Head of caudate nucleus (tissue), 42 donors: ENCODE measurements at places on chromosomes 16 and 17.

GRCh38 chr17:7478276-7479212, 887 bp downstream of the ZBTB4 start:
- DNase-seq = peak; percentile 77

DNA sequence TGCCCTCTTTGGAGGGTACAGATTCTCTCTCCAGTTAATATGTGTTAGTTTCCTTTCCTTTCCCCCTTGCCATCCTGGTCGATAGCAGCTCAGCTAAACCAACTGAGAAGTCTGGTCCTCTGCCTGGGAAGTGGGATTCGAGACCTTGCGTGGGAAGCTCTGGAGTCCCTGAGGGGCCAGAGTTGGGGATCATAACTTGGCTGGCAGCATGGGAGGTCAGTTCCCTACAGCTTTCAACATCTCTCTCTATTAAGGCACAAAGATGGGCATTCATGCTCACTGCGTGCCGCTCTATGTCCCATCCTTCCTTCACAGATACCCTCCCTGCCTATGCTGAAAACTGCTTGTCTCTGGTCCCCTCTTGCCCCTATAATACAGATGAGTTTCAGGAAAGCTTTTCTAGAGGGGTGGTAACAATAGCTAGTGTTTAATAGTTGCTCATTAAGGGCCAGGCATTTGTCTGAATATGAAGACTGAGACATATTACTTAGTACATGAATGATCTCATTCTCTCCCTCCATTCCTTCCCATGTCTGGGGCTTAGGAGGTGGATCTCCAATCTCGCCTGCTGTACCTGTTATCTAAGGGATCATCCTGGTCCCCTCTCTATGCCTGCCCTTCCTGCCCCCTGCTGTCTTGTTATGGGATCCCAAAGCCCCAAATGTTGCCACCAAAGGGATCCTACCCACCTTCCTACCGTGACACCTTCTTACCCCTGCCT, 10.8 kb downstream of the THRA start:
- DNase-seq = no peak

GRCh38 chr17:76385892-76386786, 1.7 kb downstream of the SPHK1 start:
- peak; percentile 67 for DNase-seq

- DNase-seq = no peak
Observed at GRCh38 chr16:4979164-4979563, 21.0 kb downstream of the SEC14L5 start.

DNA sequence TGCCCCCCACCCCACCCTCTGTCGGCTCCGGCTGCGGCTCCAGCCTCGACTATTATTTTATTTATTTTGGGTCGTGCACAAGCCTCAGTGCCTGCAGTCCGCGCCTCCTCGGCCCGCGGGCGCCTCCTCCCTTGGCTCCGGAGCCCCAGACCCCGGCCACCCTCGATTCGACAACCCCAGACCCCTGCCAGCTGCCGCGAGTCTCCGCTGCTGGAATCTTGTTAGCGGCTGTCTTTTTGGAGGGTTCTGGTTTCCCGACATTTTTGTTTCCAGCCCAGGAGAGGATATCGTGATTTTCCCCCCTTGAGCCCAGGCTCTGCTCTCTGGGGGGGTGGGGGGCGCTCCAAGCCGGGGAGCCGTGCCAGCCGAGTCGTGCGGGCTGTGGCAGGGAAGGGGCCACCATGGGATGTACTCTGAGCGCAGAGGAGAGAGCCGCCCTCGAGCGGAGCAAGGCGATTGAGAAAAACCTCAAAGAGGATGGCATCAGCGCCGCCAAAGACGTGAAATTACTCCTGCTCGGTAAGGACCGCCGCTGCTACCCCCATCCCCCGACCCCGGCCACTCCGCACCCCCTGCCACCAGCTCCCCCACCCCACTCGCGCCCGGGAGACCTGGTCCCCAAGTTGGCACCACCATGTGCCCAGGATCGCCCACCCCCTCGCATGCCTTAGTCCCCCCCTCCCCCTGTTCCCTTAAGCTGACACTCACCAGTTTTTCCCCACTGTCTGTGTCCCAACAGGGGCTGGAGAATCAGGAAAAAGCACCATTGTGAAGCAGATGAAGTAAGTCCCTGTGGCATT, 746 bp downstream of the GNAO1 start:
- DNase-seq = no peak

- DNase-seq = no peak
Observed at GRCh38 chr17:48995304-48995973, 1.7 kb upstream of the IGF2BP1 start.

DNA sequence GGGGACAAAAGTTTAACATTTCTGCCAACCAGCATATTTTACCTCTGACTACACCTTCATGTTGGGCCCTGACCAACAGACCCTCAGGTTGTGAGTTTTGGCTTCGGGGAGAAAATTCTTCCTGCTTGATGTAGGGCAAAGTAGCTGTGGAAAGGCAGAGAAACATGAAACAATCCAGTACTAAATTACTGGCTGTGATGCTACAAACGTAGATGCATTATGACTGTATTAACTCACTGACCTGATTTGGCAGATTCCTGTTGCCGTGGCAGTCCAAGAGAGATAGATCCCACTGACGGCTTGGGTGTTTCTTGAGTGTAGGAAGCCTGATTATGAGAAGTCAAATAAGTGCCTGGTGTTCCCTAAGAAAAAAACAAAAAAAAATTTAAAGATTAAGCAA, 80.7 kb downstream of the TTC19 start:
- DNase-seq = no peak

DNA sequence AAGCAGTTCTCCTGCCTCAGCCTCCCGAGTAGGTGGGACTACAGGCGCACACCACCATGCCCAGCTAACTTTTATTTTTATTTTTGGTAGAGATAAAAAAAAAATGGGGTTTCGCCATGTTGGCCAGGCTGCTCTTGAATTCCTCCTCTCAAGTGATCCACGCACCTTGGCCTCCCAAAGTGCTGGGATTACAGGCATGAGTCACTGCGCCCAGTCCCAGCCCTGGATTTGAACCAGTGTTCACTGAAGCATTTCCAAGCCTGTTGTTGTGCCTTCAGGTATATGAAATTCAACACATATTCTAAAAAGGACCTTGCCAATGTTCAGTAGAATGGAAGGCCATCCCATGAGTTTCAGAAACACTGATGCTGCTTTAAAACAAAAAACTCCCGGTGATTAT, 165.3 kb downstream of the SLC39A11 start:
- DNase-seq = no peak

DNA sequence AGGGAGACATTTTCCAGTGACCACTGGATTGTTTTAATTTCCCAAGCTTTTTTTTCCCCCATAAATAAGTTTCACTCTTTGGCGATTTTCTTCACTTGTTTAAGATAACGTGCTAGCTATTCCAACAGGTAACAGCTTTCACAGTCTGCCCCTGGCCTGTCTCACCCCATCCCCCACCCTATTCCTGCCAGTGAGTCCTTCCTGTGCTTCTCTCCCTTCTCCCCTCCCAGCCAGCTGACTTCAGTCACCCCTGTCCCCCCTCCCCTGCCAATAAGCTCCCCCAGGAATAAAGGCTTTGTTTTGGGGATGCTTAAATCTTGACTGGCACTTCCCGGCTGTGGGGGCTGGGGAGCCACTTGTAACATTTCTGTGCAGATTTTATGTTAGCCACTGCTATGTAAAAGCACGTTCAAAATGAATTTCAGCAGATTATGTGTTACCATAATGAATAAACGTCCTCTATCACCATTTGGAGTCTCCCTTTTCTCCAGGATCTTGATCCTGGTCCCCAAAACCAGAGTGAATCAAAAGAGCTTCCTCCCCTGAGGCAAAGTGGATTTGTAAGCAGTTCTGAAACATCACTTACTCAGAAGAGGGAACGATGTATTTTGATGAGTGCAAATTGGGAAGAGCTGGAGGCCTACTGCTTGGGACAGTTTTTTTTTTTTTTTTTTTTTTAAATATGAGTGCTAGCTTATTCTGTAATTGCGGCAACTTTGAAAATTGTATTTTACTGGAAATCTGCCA, 58.2 kb downstream of the IGF2BP1 start:
- DNase-seq = no peak

GRCh38 chr16:84950906-84951305, 60.4 kb downstream of the ZDHHC7 start:
- DNase-seq = no peak

DNA sequence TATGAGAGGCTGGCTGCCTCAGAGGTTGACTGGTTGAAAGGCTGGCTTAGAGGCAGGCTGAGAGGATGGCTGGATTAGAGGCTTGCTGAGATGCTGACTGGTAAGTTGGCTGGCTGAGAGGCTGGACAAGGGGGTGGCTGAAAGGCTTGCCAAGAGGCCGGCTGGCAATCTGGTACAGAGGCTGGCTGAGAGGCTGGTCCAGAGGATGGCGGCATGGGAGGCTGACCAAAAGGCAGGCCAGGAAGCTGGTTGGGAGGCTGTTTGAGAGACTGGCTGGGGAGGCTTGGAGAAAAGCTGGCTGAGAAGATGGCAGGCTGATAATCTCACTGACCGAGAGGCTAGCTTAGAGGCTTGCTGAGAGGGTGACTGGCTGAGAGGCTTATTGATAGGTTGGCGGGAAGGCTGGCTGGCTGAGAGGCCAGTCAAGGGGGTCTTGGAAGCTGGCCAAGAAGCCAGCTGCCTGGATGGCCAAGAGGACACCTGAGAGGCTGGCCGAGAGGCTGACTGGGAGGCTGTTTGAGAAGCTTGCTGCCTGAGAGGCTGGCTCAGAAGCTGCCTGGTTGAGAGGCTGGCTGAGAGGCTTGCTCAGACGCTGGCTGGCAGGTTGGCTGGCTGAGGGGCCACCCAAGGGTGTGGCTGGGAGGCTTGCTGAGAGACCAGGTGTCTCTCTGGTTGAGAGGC, 34.2 kb upstream of the ACSM2B start:
- DNase-seq = no peak

DNA sequence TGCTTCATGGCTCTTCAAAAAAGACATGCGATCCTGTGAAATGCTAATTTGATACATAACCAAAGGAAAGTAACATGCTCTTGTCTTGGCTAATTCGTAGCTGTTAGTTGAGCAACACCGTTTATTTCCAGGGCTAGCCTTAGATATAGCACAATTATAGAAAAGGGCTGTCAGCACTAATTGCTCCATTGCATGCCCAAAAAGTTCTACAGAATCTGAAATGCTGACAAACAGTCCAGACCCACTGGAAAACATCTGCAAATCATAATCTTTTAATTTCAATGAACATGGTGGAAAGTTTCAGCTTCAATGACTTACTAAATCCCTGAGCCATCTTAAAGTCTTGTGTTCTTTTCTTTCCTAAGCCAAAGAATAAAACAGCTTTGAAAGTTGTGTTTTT, 42.9 kb upstream of the NUDT7 start:
- DNase-seq = no peak

DNA sequence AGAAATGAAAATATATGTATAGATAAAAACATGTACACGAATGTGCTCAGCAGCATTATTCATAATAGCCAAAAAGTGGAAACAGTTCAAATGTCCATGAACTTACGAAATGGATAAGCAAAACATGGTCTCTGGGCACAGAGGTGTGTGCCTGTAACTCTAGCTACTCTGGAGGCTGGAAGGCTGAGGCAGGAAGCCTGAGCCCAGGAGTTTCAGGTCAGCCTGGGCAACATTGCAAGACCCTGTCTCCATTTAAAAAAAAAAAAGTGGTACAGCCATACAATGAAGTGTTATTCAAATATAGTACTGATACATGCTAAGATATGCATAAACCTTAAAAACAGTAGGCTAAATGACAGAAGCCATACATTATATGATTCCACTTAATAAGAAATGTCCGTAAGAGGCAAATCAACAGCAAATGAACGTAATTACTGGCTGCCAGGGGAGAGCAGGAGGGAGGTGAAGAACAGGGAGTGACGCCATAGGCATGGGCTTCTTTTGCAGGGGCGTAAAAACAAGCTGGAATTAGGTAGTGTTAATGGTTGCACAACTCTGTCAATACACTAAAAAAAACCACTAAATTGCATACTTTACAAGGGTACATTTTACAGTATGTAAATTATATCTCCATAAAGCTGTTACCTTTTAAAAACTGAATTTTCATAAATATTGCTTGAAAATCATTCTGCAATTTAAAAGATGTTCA, 87.2 kb upstream of the PLEKHM1 start:
- no peak for DNase-seq

- DNase-seq = no peak
Observed at GRCh38 chr16:50531359-50531758, 16.8 kb upstream of the NKD1 start.
